ENCODE measurements at places on chromosomes 5 and 9.
A peak's percentile ranks its signal among the peaks of the same experiment; 100 is the strongest.

DNA sequence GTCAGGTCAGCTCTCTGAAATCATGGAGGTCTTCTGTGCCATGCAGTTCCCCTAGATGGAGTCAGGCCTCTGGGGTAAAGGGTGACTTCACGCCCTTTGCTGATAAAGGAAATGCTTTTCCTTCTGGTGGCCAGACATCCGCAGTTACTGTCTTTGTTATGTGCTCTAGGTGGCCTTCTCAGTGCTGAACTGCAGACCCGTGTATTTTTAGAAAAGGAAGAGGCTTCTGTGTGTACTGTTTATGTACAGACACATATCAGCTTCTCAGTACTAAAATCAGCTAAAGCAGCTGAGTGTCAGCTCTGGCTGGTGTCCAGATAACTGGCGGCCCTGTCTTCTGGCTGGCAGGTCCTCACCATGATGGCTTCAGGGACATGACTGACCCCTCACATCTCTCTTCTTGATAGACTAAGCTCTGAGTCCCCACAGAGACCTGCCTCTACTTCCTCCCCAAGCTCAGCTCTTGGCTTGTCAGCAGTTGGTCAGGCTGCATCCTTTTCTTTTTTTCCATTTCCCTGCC, 75.3 kb downstream of the ARHGAP26 start:
- DNase-seq: no peak

- no peak for DNase-seq
These were observed 8.4 kb downstream of the PDE6A start for GRCh38 chr5:149936044-149936699.

DNA sequence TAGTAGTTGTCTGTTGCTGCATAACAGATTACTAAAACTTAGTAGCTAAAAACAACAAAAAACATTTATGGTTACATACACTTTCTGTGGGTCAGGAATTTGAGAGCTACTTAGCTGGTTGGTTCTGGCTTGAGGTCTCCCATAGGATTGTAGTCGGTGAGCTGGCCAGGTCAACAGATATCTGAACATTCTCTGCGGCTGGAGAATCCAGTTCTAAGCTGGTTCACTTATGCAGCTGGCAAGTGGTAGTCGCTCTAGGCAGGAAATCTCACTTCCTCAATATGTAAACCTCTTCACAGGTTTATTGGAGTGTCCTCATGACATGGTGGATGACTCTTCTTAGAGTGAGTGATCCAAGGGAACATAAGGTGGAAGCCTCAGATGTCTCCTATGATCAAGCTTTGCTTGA, 65.7 kb upstream of the TNFAIP8 start:
- no peak for DNase-seq

DNA sequence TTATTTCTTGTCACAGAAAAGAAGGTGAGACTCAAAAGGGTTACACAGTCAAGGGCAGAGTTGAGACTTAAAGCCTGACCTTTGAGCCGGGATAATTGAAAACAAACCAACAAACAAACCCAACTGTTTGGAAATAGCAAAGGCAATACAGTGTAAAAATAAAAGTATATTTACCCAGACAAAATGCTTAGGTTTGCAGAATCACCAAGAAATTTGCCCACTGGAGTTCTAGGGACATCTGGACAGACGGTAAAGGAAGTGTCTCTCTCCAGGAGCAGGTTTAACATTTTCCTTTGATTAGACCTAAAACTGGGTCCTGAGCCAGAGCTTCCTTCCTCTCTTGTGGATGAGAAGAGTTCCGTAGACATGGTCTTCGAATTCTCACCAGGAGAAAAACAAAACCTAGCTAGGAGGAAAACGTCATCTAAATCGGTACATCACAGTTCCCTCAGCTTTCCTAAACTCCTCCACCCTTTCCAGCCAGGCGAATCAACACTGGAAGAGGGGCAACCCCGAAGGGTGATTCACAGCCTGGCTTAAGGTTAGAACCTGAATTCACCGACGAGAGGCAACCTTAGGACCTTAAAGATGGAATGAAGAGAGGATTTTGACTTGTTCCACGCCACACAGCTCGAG, 673 bp downstream of the CDC25C start:
- DNase-seq: no peak

DNA sequence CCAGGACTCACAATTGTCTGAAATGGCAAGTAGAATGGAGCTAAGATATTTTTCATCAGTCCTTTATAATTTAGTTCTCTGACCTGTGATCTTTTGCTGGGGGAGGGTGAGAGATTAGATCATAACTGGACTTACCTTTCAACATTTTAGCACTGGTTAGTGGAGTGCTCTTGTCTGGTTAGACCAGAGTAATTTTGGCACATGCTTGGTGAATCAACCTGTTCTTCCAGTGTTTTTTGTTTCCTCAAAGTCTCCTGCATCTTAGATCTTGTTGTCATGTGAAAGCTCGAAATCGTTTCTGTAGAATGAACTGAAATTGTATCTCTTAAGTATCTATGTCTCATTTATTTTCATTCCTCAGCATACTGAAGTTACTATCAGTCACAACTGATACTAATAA, 122.4 kb downstream of the TLE4 start:
- no peak for DNase-seq

DNA sequence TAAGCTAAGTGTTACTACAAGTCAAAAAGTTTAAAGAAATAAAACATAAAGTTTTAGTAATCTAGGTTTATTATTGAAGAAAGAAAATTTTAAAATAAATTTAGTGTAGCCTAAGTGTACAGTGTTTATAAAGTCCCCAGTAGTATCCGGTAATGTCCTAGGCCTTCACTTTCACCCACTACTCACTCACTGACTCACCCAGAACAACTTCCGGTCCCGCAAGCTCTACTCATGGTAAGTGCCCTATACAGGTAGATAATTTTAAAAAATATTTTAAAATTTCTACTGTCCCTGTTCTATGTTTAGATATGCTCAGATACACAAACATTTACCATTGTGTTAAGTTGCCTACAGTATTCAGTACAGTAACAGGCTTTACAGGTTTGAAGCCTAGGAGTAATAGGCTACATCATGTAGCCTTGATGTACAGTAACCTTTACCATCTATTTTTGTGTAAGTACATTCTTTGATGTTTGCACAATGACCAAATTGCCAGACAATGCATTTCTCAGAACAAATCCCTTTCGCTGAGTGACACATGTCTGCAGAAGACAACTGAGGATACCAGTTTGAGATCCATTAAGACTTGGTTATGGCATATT, 253.6 kb downstream of the TRIM32 start:
- DNase-seq: no peak

DNA sequence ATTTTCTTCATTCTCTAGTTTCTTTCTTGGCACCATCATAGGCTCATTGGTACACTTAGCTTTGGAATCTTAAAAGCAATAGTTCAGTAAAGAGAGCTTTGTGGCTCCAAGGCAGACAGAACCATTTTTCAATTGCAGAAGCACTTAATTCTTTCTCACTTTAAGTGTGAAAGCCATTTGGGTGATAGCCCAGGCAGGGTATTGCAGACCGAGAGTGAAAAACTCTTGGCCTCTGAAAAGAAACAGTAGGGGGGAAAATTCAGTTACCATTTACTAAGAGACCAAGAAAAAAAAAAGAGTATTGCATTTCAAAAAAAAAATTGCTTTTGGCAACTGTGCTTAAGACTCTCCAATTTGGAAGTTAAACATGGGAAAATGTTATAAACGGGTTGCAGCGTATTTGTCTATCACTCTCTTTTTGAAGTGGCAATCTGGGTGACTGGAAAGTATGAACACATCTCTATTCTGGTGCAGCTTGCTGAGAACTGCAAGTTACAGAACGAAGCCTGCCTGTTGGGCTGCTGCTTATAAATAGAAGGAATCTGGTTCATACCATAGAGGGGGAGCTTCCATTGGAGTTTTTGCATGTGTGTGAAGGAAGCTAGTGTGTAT, 170.5 kb downstream of the TLE4 start:
- DNase-seq: no peak

GRCh38 chr9:123964761-123965160, 34.8 kb upstream of the DENND1A start:
- DNase-seq: no peak

DNA sequence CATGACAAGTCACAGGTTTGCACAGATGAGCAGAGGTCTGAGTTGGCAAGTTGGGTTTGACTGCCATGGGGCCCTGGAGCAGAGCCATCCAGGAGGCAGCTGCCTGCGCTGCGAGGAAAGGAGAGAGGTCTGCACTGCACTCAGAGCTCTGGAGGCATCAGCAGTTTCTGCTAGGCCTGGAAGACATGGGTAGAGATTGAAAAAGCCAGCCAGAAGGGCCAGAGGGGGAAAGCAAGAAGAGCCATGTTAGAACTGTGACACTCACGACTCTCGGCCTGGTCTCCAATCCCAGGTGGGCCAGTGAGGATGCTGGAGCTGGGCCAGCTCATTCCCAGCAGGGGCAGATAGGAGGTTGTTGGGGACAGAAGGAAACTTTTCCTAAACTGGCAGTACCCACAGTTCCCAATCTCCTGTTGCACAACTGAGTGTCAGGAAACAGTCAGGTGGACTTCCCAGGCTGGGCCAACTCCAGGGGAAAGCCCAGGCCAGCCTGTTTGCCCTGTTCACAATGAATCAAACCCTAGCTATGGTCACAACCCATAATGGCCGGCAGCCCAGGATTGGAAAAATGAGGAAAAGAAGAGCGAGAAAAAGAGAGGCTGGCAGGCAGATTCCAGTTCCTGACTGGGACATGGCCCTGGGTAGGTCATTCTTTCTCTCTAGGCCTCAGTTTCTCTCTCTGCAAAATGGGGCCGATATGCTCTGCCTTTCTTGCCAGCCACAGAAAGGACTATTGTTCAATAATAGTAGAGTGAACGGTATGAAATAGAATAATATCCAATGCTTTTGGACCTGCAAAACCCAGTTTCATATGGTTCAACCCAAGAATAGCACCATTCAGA, 7.8 kb upstream of the ORM1 start:
- DNase-seq: peak; percentile 60

DNA sequence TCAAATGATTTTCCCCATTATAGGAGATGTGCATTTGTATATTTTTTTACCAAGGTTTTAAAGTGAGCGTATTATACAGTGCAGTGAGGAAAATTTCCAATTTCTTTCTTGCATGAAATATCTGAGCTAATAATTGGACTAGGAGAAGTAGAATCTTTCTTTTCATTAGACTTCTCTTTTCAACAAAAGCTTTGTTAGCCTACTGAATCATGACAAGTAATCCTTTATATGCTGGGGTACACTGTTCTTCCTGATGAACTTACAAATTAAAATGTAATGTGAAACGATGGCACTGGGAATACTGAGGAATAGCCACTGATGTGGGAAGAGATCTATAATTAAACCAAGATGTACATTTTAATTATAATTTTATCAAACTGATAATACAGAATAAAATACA, 829.6 kb downstream of the PTPRD start:
- no peak for DNase-seq

- DNase-seq: peak; percentile 86
These were observed 10.6 kb downstream of the PRR7 start for GRCh38 chr5:177456976-177457851.

GRCh38 chr9:124274738-124275137, 17.0 kb downstream of the NEK6 start:
- no peak for DNase-seq

GRCh38 chr5:90866333-90866732, 307.7 kb downstream of the ADGRV1 start:
- DNase-seq: peak; percentile 27

- no peak for DNase-seq
These were observed 895.9 kb downstream of the TLE4 start for GRCh38 chr9:80467632-80468031.

DNA sequence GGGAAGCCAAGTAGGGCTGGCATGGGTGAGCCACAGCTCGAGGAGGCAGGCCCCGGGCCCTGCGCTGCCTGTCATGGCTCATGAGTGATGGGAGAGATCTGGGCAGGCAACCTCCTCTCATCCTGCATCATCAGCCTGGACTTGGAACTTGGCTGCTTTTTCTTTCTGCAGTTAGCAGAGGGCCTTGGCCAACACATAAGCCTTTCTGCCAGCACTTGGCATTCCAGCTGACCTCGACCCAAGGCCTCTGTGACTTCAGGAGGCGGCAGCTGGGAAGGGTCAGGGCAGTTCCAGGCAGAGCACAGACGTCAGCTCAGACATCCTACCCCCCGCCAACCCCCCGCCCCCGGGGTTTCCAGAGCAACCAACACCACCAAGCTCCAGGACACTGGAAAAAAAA, 7.6 kb downstream of the S1PR3 start:
- peak; percentile 50 for DNase-seq

DNA sequence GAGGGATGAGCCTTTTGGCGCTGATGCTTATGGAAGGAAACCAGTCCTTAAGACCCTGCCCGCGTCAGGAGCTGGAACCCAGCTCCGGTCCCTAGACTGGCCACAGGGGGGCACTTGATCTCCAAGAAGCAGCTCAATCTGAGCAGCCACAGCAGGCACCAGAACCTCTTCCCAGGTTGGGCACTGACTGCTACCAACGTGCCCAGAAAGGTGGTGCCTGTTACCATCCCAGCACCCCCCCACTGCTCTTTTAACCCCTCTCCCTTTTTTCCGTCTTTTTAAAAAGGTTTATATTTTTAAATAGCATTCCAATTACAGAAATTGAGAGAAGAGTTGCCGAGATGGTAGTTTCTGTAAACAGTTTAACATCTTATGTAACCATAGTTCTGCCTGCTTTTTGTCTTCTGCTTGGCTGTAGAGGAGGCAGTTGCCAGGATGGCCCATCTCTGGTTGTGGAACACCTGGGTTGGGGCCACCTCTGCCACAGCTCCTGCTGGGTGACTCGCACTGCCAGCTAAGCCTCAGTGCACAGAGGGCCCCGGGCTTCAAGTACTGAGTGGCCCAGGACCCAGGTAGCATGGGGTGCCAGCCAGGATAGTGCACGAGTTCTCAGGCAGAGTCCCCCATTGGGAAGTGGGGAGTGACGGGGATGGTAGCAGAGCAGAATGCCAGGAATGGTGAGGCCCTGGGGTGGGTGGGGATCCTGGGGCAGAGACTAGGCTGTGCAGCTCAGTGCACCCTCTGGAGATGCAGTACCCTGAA, 62.8 kb downstream of the PFDN1 start:
- DNase-seq: no peak

DNA sequence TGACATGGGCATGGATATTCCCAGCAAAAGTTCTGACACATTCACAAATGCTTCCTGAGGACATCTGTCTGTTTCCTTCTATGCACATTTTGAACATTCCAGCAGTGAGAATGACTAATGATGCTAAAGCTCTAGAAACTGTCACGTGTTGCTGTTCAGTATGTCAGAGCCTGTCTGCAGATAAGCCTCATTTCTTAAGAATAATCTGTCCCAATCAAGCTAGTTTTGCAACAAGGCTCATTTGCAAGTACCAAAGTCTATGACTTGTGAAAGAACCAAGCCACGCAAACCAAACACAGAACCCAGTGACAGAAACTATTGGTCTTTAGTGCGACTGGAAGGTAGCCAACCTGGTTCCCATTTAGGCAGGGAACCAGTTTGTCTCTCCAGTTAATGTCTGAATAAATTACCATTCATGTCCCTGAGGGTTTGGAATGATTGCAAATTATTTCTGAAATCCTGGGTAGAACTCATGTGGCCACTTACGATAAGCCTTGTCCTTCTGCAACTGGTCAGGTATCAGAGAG, 178.5 kb downstream of the C9orf152 start:
- DNase-seq: no peak

GRCh38 chr5:136007271-136007670, 21.5 kb upstream of the TGFBI start:
- DNase-seq: no peak

GRCh38 chr5:171978016-171978415, 28.4 kb downstream of the FBXW11 start:
- DNase-seq: no peak

- DNase-seq: peak; percentile 5
These were observed 2124.9 kb downstream of the MAT2B start for GRCh38 chr5:165630261-165630778.

Data from NCI-H446 treated with DMSO at 0.1 percent for 48 hours (cell line).